MCF 10A (cell line): ENCODE measurements at places on chromosomes 6 and 20. TPM values are rescaled to one million over a fixed set of nuclear protein-coding genes. Genes with fewer than 3 reads are reported as not detected.

The PRSS16 gene
- total RNA-seq = 22.8 and 27.9 TPM in 2 replicates

The LPA gene
- not detected in 2 replicates for total RNA-seq

The NTSR1 gene
- 4.5 and 6.2 TPM in 2 replicates for total RNA-seq

The MAD2L1BP gene
- 21.2 and 21.6 TPM in 2 replicates for total RNA-seq

The ZFP57 gene
- 0.23 TPM in 1 of 2 replicates, not detected in the other for total RNA-seq

The VWA7 gene
- total RNA-seq = 2.0 and 3.1 TPM in 2 replicates

The PRL gene
- total RNA-seq = not detected in 2 replicates

The FYN gene
- 37.8 and 53.7 TPM in 2 replicates for total RNA-seq

The HTR1E gene
- total RNA-seq = not detected in 2 replicates

DNA sequence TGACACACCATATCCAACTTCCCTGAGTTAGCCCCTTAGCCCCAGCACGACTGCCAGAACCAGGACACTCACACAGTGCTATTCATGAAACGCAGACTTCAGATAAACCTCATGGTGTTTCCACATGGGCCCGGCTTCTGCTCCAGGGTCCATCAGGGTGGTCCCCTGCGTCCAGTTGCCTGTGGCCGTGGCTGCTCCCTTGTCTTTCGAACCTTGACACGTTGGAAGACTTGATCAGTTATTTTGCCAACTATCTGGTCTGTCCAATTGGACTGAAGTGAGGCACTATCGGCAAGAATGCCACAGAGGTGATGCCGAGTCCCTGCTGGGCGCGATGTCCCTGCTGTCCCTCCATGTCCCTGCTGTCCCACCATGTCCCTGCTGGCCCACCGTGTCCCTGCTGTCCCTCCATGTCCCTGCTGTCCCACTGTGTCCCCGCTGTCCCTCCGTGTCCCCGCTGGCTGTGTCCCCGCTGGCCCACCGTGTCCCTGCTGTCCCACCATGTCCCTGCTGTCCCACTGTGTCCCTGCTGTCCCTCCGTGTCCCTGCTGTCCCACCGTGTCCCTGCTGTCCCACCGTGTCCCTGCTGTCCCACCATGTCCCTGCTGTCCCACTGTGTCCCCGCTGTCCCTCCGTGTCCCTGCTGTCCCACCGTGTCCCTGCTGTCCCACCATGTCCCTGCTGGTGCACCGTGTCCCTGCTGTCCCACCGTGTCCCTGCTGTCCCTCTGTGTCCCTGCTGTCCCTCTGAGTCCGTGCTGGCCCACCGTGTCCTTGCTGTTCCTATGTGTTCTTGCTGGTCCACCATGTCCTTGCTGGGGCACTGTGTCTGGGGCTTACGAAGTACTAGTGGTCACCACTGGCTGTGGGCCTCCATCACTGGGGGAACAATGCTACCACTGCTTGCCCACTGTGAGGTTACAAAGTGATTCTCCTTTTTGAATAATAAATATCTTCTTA, 251.4 kb downstream of the DLL1 start:
- no peak overlapping the region for H3K27ac ChIP-seq
- H3K4me1 ChIP-seq = no peaks in the 10 kb centered on the region
- no peak for DNase-seq
- no peaks in the 10 kb centered on the region for H3K36me3 ChIP-seq

DNA sequence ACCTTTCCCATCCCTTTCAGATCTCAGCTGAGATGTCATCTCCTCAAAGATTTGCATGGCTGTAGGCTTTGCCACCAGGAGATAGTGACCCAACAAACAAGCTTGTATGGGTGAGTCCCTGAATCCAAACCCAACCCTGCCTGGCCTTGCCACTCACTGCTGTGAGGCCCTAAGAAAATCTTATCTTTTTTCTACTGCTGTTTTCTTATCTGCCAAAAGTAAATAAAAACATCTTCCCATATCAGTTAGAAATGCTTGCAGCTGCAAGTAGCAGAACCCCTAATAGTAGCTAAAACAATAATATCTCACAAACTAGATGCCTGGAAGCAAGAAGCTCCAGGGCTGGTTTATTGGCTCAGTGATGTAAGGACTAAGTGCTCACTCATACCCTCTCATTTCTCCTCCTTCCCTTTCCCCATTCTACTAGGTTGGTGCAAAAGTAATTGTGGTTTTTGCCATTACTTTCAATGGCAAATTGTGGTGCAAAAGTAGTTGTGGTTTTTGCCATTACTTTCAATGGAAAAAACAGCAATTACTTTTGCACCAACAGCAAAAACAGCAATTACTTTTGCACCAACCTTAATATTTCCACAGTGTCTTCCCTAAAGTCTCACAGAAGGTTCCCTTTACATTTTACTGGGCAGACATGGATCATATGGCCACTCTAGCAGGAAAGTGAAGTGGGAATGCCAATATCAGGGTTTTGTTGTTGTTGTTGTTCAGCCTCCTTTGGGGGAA, 56.7 kb upstream of the PSMF1 start:
- no peak overlapping the region for H3K27ac ChIP-seq
- no peaks in the 10 kb centered on the region for H3K4me1 ChIP-seq
- no peak for DNase-seq
- H3K36me3 ChIP-seq = no peaks in the 10 kb centered on the region

DNA sequence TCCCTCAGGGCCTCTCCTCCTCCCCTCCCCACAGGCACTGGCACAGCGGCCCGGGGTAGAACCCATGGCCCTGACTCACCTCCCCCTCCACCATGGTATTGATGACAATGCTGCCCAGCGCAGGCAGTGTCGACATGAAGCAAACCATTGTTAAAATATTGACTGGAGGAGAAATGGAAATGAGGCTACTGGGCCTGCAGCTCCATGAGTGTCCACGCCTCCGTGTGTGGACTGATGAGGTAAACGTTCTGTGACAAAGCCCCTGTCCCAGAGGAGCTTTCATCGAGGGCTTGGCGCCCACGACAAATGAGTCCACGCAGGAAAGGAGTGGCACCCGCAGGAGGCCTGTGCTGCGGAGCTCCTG, 402.7 kb downstream of the TAF4 start:
- no peak for DNase-seq
- peaks cover 5% of the 10 kb centered on the region for H3K36me3 ChIP-seq
- no peaks in the 10 kb centered on the region for H3K27me3 ChIP-seq
- H3K4me3 ChIP-seq = no peak overlapping the region

DNA sequence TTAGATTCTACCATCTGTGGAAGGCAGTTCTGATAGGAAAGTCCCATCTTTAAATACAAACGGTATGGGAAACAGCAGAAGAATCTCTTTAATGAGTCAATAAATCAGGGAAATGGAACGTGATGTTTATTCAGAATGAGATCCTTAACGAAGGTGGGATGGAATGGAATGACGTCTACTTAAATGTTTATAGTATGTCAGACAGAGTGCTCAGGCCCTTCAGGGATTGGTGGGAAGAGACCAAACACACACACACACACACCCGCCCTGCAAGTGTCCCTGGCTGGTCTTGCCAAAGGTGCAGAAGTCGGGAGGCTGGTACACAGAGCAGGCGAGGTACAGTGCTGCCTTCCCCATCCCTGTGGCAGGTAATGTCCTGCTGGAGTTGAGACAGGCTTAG, 164.0 kb downstream of the FARS2 start:
- H3K4me3 ChIP-seq = no peak overlapping the region
- peaks cover 7% of the 10 kb centered on the region for H3K36me3 ChIP-seq
- H3K4me1 ChIP-seq = peaks cover 6% of the 10 kb centered on the region
- no peak overlapping the region for H3K27ac ChIP-seq

- peak overlapping the region; percentile 59 for H3K27ac ChIP-seq
- peaks cover 39% of the 10 kb centered on the region for H3K4me1 ChIP-seq
- DNase-seq = peak; percentile 95
- no peak overlapping the region for H3K4me3 ChIP-seq
These were observed 53.6 kb upstream of the TNFAIP3 start for GRCh38 chr6:137813308-137813970.

DNA sequence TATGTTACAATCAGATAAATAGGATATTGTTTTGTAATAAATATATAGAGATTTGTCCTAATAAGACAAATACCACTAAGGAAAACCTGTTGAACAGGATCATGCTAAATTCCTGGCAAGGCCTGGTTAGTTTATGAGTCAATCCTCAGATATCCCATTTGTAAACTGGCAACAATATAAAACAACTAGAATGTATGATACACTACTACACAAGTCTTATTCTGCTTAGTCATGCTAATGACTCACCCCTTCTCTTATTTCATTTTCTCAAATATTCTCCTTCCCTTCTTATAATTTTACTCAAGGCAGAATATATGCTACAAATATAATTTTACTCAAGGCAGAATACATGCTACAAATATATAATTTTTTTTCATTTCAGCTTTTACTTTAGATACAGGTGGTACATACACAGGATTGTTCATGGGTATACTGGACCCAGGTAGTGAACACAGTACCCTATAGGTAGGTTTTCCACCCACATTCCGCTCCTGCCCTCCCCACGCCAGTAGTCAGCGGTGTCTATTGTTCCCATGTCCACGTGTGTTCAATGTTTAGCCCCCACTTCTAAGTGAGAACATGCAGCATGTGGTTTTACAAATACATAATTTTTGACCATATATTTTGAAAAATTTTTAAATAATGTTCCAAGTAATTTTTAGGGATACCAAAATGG, 6.3 kb downstream of the OSER1 start:
- peak; percentile 88 for DNase-seq
- H3K27ac ChIP-seq = peak overlapping the region; percentile 80
- no peaks in the 10 kb centered on the region for H3K27me3 ChIP-seq
- peaks cover 53% of the 10 kb centered on the region for H3K4me1 ChIP-seq
- peaks cover 80% of the 10 kb centered on the region for H3K36me3 ChIP-seq
- peak overlapping the region; percentile 51 for H3K4me3 ChIP-seq

DNA sequence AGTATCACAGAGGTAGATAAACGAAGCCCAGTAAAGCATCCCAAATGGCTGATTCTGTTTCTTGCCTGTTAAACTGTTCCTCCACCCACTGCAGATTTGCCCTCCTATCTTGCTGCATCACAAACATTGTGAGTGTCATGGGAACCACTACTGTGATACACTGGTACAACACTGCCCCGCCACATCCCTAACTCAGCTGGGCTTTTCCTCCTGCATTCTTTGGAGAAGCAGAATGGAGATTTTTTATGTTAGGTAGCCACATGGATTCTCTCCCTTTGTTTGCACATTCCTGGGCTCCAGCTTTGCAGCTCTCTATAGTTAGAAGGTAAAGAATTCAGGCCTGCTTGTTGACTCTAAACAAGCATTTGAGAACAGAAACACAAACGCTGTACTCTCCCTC, 234.1 kb downstream of the TMEM242 start:
- peaks cover 10% of the 10 kb centered on the region for H3K4me1 ChIP-seq
- DNase-seq = no peak
- H3K27me3 ChIP-seq = no peaks in the 10 kb centered on the region
- no peak overlapping the region for H3K4me3 ChIP-seq
- H3K36me3 ChIP-seq = peaks cover 16% of the 10 kb centered on the region

DNA sequence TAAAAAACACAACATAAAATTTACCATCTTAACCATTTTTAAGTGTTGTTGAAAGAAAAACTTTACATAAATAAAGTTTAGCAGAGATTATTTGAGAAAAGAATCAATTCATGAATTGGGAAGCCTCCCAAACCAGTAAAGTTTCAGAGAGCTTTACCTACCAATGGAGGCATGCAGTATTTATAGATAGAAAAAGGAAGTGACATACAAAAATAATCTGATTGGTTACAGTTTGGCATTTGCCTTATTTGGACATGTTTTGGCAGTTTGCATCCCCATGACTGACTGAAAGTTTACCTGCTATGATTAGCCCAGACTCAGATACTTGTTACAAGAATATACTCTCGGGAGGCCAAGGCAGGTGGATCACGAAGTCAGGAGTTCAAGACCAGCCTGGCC, 3.7 kb upstream of the CMTR1 start:
- peaks cover 17% of the 10 kb centered on the region for H3K4me1 ChIP-seq
- peaks cover 41% of the 10 kb centered on the region for H3K27me3 ChIP-seq
- peak; percentile 4 for DNase-seq
- H3K4me3 ChIP-seq = no peak overlapping the region
- no peak overlapping the region for H3K27ac ChIP-seq

DNA sequence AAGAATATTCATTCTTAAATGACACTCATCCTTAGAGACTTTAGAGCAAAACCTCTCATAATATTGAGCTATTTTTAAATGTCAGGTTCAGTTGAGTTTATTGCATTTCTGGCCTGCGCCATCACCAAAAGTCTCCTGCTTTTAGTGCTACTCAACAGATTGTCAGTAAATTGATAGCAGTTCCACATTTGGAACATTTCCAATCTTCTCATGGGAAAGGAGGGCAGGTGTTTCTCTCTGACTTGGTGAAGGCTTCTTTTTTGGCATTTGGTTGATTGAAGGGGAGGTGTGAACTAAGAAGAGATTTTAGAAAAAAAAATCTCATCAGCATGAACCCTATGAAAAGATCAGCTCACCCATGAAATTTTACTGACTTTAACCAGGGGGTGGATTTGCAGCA, 125.9 kb upstream of the INSM1 start:
- no peak overlapping the region for H3K27ac ChIP-seq
- H3K4me1 ChIP-seq = peaks cover 7% of the 10 kb centered on the region
- DNase-seq = no peak
- H3K4me3 ChIP-seq = no peak overlapping the region
- no peaks in the 10 kb centered on the region for H3K36me3 ChIP-seq

DNA sequence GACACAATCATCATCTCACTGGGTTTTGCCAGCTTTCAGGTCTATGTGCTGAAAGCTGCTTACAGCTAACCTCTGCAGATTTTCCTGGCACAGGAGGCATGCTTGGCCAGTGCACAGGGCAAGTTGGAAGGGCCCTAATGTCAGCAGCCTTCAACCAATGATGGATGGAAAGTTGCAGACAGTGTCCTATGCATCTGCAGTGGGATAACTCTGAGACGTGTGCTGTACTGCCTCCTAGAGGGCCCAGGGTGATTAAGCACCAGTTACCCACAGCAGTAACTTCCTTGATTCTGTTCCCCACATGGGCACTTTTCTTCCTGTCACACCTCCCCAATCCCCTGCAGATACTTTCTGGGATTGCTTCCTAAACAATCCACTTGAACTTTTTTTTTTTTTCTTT, 38.6 kb downstream of the OVOL2 start:
- DNase-seq = peak; percentile 34
- no peak overlapping the region for H3K27ac ChIP-seq
- H3K27me3 ChIP-seq = no peaks in the 10 kb centered on the region
- H3K4me3 ChIP-seq = no peak overlapping the region
- no peaks in the 10 kb centered on the region for H3K36me3 ChIP-seq

GRCh38 chr6:7448232-7448631, 58.6 kb downstream of the RIOK1 start:
- no peak for DNase-seq
- no peaks in the 10 kb centered on the region for H3K27me3 ChIP-seq
- no peak overlapping the region for H3K27ac ChIP-seq
- H3K4me1 ChIP-seq = peaks cover 21% of the 10 kb centered on the region
